ENCODE measurements at places on chromosomes 6 and 20. TPM values are rescaled to one million over a fixed set of nuclear protein-coding genes. Genes with fewer than 3 reads are reported as not detected.
A peak's percentile ranks its signal among the peaks of the same experiment; 100 is the strongest.

C6orf118 gene
- not detected for polyA plus RNA-seq

KHDRBS2 gene
- not detected for polyA plus RNA-seq

PLEKHG1 gene
- 2.1 TPM for polyA plus RNA-seq

ANGPT4 gene
- polyA plus RNA-seq: not detected

CCR6 gene
- polyA plus RNA-seq: 98.7 TPM

RSPO3 gene
- polyA plus RNA-seq: not detected

EIF6 gene
- polyA plus RNA-seq: 189 TPM

HLA-DPB1 gene
- polyA plus RNA-seq: 76.9 TPM

SLC32A1 gene
- polyA plus RNA-seq: not detected

SULF2 gene
- polyA plus RNA-seq: 0.16 TPM

BACH2 gene
- 6.5 TPM for polyA plus RNA-seq

ZGPAT gene
- polyA plus RNA-seq: 34.6 TPM

GPSM3 gene
- 110 TPM for polyA plus RNA-seq

DNA sequence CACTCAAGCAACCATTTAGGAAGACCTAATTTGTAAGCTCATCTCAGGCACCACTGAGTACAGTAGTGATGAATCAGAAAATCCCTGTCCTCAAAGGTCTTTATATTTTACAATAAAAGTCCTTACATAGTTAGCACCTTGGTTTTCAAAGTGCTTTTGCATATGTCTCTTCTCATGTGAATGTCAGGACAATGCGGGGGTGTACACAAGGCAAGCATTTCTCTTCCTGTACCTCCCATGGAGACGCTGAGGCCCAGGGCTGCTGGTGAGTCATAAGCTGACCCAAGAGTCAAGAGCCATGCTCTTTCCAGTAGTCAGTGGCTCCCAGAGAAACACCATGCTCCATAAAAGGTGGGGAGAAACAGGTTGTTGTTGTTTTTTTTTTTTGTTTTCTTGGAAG lies 174.0 kb downstream of the GJA10 start:
- DNase-seq: no peak

DNA sequence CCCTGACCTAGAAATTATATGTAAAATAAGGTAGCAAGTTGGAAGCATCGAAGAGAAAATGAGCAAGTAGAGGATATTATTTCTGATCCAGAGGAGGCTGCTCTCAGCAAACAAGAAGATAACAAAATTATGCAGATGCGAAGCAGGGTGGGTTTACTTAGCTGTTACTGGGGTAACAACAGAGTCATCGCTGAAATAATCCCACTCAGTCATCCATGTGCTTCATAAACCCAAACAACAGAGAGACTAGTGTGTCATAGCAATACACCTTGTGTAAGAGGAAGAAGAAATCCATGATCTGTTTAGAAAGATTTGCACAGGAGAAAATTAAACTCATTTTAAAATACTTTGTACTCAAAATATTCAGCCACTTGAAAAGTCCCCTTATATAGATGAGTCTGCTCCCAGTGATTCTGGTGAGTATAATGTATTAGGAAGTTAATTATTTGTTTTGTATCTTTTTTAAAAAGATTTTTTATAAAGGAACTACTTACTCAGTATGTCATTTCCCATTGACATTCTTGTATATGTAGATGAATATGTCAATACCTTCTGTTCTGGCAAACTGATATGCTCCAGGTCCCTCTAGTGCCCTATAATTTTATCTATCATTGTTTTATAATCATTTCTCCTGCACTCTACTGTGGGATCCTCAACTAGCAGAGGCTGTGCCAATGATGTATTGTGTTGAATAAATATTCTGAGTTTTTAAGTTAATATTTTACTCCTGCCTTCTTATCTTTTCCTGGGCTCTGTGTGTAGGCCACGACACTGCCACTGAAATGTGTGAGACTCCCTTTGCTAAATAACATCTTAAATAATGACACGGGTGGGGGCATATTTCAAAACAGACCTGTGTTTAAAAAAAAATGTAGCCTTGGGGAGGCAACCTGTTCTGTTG lies 8.6 kb upstream of the HIVEP2 start:
- DNase-seq: no peak

GRCh38 chr6:167306401-167306998 lies 15.4 kb downstream of the UNC93A start:
- DNase-seq: no peak

- no peak for DNase-seq
Observed at GRCh38 chr6:52576054-52576391, 837 bp downstream of the TRAM2 start.

DNA sequence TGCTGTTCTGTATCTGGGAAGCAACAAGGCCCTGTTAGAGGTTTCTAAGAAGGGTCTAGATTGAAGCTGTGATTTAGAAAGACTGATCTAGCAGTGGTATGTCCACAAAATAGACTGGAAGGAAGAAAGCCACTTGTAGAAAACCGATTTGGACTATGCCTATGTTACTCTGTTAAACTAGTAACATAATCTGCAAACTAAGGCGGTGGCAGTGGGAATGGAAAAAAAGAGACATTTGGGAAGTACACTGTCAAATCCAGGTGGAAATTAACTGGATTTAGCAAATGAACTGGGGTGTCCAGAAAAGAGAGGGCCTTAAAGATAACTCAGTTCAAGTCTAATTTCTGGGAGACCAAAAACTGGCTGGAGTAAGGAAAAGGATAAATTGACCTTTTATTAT lies 11.6 kb downstream of the ILRUN start:
- no peak for DNase-seq

DNA sequence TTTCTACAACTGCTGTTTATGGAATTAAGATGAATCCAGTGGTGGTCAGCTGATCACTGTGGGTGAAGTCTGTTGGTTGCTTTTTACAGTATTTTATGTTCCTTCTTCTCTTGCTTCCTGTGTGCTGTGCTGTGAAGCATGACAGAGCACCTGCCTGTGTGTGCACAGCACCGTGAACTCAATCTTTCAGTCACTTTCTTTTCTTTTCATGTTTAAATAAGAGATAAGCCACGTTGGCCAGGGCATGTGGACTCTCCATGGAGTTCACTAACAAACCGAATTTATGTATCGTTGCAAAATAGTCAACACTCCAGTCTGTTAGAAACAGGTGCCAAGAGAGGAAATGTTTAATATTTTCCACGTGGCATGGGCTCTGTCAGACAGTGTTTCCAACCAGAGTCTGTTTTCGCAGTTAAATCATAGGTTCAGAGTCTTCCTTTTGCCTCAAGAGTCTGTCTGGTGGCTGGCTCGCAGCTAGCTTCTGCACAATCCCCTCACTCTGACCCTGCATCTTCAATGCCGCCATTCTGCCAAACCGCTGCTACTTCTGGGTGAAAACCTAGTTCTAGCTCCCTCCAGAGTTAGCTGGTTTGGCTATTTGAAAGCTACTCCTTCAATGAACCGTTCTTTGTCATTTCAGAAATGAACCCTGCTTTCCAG lies 73.2 kb downstream of the QRSL1 start:
- no peak for DNase-seq

- DNase-seq: no peak
Observed at GRCh38 chr20:11675920-11676629, 241.6 kb upstream of the BTBD3 start.

DNA sequence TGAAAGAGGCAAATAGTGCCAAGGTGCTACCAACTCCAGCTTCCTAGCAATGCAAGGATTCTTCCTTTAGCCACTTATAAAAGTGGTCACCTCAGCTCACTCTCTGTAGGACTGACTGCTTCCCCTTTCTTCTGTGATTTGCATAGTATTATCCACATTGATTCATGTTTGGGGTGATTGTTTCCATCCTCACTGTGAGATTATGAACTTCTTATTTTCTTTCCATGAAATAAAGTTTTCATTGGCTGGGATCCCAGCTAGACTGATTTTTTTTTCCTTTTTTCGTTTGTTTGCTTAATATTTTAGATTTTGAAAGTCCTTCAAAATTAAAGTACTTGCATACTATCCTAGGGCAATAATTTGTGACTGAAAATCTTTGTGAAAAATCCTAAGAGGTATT lies 50.5 kb downstream of the EYA4 start:
- no peak for DNase-seq

DNA sequence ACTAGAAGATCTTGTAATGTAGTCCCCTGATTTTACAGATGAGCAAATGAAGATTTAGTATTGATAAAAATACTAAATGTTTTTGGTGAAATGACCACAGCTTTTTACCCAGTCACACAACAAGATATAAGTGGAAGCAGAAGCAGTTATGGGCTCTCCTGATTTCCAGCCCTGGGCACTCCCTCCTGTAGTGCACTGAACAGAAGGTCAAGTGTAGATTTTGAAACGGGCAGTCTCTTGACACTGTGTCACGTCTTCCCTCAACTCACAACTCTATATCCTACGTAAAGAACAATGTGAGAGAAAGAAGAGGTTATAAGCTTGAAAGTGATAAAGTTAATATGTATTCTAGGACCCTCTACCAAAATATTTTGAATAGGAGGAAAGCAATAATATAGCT lies 23.3 kb downstream of the TMEM200A start:
- no peak for DNase-seq

- DNase-seq: no peak
Observed at GRCh38 chr6:71268735-71269437, 19.7 kb upstream of the OGFRL1 start.

GRCh38 chr20:40727960-40728359 lies 38.9 kb upstream of the MAFB start:
- no peak for DNase-seq

GRCh38 chr6:73043446-73043845 lies 181.8 kb downstream of the KHDC1L start:
- DNase-seq: no peak

GRCh38 chr6:5516036-5516435 lies 254.7 kb downstream of the FARS2 start:
- no peak for DNase-seq

GRCh38 chr20:26208296-26209091 lies 511.8 kb upstream of the ZNF337 start:
- DNase-seq: peak; percentile 45

DNA sequence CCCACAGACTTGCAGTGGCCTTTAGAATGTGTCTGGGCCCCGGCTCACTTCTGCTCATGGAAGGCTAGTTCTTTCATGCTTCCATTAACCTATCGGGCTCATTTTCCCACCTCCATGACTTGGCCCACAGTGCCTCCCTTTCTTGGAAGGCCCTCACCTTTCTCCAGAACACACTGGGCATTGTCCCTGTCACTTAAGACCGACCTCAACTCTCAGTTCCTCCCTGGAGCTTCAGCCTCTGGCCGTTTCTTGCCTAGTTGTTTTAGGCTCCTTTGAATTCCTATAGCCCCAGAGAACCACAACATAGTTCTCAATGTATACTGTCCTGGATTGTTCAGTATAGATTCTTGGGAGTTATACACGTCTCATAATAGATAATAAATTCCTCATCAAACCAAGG lies 19.3 kb upstream of the TNFAIP3 start:
- DNase-seq: no peak

- DNase-seq: no peak
Observed at GRCh38 chr20:57395111-57395966, 4.1 kb downstream of the RBM38 start.

DNA sequence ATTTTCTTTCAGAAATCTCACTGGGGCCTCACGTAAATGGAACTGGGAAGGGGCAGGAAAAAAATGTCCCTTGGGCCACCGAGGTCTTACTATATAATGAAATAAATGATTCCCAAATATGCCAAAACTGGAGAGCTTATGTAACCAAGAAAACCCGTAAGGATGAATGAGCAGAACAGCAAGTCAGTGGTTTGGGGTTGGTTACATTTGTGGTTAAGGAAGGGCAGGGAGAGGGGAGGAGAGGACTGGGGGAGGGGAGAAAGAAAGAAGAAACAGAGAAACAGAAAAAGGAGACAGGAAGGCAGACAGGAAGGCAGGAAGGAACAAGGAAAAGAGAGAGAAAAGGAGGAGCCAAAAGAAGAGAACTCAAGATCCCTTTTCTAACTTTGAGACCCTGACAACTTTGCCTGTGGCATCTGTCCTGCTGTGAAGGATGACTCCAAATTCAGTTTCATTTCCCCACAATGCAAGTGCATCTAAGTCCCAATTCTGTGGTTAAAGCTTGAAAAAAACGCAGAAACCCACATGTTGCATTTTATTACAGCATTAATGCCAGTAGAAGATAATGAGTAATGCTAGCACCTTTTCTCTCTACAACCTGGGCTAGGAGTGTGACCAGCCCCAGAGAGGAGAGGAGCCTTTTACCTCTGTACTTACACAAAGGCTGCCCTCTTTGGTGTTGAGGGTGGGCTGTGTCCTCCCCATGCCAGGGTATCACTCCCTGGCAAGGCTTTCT lies 10.8 kb upstream of the ARMC2 start:
- peak; percentile 12 for DNase-seq

- no peak for DNase-seq
Observed at GRCh38 chr6:41163419-41163717, 452 bp upstream of the TREM2 start.

DNA sequence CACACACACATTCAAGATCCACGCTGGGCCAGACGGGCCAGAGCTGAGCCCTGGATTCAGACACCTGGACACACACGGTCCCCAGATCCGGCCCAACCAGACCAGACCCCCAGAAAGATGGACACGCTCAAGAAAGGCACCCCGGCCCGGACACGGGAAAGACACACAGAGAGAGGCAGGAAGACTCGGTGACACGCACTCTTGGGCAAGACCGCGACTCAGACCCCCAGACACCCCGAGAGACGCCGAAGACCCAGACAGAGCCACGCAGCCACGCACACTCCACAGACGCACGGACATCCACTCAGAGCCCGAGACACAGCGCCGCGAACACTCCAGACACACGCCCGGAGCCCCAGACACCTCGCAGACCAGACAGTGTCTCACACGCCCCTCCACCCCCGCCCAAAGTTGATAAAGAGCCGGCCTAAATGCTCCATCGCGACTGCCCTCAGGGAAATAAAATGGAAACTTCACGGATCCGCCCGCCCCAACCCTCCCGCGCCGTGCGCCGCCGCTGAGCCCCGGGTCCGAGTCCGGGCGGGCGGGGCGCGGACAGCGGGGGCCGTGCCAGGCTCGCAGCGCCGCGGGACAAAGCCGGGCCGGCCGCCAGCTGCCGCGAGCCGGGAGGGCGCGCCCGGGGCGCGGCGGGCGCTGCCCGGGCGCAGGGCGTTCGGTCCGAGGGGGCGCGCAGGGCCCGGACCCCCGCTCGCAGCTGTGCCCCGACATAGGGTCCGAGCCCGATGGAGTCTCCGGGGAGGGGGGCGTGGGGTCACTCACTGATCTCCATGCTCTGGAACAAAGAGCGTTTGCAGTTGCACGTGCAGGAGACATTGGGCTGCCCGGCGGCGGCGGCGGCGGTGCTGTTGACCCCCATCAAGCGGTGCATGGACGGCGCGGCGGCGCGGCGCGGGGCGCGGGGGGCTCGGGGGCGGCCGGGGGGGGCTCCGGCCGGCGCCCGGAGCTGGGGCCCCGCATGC lies 831 bp downstream of the PMEPA1 start:
- peak; percentile 22 for DNase-seq

GRCh38 chr6:4740032-4740431 lies 36.2 kb upstream of the CDYL start:
- DNase-seq: no peak

DNA sequence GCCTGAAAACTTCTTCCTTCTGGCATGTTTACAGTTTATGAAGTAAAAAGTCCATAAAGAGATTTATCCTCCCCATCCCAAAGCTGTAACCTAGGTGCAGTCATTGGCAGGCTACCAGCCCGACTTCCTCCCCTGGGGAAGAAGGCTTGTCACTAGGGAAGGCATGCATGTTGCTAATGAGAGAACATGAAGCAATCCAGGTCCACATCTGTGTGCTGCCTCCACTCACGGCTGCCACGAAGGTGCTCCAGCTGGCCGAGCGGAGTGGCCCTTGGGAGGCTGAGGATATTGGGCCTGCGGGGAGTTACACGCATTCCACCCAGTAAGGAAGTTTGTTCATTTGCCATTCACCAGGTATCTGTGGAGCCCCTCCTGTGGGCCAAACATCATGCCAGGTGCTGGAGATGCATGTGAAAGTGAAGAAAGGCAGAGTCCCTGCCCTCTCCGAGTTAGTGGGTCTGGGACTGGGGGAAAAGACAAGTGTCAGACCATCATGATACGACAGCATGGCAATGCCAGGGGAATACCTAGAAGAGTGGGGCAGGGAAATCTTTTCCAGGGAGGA lies 257.0 kb downstream of the NRN1 start:
- no peak for DNase-seq

All from CD4-positive, alpha-beta memory T cell (primary cell).